ENCODE measurements at places on chromosomes 7 and 10. TPM values are rescaled to one million over a fixed set of nuclear protein-coding genes. Genes with fewer than 3 reads are reported as not detected.

The TRDMT1 gene
- total RNA-seq: 6.4 TPM

The EN2 gene
- not detected for total RNA-seq

The COL26A1 gene
- not detected for total RNA-seq

The ATRNL1 gene
- total RNA-seq: 18.4 TPM
